Epithelial cell of alveolus of lung (primary cell): ENCODE measurements at places on chromosomes 3 and 15. TPM values are rescaled to one million over a fixed set of nuclear protein-coding genes. Genes with fewer than 3 reads are reported as not detected.

Gene CP
- 1.0 and 1.8 TPM in 2 replicates for total RNA-seq

Gene SST
- not detected in 2 replicates for total RNA-seq

Gene GPR176
- total RNA-seq, result 47.6 and 89.3 TPM in 2 replicates

Gene TSC22D2
- 9.2 and 11.0 TPM in 2 replicates for total RNA-seq
